NCI-H510A (cell line): ENCODE measurements at places on chromosomes 3 and 15.

GRCh38 chr3:28646435-28646834 is 297.8 kb upstream of the AZI2 start:
- no peak for DNase-seq

DNA sequence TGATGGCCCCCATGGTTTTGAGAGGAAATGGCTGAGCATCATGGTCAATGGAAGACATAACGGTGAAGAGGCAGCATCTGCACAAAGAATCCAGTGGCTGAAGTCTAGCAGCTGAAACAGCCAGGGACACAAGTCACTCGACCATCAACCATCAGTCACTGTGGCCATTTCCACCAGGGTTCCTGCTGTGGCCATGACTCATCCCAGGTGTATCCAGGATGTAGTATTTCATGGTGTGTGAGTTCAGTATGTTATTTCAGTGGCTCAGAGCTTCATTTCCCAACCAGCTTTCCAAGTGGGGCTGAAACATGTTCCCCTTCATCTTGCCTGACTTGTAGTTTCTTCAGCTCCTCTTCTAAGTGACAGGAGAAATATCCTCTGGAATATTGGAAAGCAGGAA is 47.8 kb upstream of the WNT5A start:
- no peak for DNase-seq

- no peak for DNase-seq
These were observed 73.4 kb downstream of the CCK start for GRCh38 chr3:42192334-42193200.

- DNase-seq: no peak
These were observed 77.9 kb downstream of the ADAMTS17 start for GRCh38 chr15:100263721-100264455.

DNA sequence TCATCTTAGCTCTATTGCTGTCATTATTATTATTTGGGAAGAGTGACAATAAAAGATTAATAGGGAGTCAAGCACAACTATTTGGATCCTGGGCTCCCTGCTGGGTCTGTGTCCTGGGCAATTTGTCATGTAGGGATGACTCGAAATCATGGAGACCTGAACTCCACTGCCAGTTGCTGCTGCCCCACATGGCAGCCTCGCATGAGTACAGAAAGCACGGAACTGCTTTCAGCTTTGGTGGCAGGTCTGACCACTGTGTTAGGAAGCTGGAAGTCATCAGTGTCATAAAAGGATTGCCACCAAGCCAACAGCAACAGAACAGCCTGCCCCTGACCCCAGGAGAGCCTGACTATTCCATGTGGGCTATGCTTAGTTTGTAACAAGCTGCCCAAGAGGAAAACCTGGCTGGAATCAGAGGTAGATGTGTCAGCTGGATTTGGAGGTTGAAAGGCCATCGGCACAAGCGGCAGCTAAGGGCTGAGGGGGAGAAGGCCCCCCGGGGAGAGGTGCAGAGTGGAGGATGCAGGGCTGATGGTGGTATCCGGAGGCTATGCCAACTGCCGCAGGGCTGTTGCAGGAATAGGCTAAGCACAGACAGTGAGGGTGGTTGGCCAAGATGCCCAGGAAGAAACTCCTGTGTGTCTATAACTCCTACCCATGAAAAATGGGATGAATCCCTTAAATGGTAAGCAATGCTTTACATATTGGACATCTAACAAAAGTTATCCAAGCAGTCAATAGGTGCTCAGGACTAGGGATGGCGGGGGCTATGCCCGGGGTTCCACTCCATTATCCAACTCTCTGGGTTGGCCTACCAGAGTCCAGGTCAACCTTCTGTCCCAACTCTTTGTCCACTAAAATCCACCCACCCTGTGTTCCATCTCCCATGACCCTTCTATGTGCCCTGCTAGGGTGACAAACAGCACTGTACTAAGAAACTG is 291.6 kb downstream of the ADAMTS17 start:
- DNase-seq: no peak

DNA sequence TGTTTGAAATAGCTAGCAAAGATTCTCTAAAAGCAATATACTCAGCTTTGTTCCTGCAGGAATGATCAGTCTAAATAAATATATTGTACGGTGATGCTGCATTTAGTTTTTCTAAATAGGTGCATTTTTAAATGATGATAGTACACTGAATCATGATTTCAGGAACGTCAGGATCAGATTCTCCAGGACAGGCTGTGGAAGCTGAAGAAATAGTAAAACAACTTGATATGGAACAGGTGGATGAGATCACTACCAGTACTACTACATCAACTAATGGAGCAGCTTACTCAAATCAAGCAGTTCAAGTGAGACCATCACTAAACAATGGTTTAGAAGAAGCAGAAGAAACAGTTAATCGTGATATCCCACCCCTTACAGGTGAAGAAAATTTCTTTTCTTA is 46.3 kb upstream of the EIF3J start:
- no peak for DNase-seq

DNA sequence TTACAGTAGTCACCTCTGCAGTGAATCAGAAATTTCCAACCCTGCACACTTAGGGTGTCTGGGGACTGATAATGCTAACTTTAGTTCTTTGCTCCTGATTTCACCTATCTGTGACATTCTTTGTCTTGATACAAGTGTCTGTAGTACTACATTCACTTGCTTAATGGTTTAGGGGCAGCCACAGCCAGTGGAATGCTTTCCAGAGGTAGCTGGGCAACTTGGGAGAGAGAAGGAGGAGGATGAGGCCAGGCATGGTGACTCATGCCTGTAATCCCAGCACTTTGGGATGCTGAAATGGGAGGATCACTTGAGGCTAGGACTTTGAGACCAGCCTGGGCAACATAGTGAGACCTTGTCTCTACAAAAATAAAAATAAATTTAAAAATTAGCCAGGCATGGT is 8.5 kb downstream of the BAHD1 start:
- DNase-seq: no peak

DNA sequence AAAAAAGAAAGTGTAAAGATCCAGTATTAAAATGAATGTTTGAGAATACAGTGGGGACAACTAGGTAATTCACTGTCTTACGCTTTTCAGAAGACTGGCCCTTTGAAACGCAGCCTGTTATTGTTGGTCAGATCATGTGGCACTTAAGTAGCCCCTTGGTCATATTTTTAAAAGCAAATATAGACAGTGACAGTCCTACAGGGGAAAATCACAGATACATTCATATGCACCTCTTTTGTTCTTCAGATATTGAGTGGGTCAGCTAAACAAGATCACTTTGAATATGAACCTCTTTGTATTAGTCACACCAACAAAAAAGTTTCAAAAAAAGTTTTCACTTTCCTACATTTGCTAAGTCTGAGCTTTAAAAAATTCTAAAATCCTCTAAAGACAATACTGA is 36.0 kb downstream of the TIGIT start:
- no peak for DNase-seq

GRCh38 chr15:73935547-73935946 is 9.3 kb downstream of the LOXL1 start:
- peak; percentile 30 for DNase-seq

DNA sequence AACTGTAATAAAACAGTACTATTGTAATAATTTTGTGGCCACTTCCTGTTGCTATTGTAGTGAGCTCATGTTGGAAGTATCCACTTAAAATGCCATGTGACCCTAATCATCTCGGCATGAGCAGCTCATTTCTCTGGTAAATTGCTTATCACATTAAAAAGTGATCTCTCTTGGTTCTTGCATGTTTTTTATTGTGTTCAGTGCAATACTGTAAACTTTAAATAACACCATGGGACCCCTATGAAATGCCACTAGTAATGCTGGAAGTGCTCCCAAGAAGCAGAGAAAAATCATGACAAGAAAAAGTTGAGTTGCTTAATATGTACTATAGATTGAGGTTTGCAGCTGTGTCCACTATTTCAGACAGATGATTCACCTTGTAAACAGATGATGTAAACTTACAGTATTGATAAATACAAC is 45.6 kb downstream of the NMD3 start:
- DNase-seq: no peak

DNA sequence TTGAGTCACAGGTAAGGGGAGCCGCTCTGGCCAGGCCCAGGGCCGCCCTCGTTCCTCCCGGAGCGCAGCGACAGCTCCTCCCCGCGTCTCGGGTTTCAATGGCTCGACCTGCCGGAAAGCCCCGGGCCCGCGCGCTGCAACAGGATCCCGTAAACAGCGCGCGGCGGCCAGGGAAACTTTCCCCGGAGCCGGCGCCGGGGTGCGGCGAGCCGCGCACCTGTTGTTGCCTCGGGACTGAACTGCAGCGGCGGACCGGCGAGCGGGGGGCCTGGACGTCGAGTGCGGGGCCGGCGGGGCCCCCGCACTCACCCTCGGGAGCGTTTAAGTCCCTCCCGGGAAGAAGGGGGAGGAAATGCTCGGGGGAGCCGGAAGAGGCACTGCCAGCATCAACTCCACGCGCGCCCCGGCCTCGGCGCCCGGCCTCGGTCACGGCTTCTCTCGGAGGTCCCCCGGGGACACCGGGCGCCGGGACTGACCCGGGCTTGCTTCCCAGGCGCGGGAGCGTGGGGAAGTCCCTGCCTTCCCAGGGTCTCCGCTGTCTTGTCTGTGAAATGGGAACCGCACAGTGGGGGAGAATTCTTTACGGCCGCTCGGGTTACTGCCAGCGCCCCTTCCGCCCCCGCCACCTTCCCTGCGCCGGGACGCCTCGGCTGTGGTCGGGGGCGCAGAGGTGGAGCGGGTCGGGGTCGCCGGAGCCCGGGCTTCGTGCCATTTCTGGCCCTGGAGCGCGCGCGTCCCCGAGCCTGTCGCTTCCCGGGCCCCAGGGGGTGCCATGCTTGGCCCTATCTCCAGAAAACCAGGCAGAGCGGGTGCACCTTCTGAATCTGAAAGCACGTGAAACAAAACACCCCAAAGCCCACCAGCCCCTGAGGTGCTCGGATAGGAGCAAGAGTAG is 7.5 kb upstream of the PGPEP1L start:
- peak; percentile 14 for DNase-seq

DNA sequence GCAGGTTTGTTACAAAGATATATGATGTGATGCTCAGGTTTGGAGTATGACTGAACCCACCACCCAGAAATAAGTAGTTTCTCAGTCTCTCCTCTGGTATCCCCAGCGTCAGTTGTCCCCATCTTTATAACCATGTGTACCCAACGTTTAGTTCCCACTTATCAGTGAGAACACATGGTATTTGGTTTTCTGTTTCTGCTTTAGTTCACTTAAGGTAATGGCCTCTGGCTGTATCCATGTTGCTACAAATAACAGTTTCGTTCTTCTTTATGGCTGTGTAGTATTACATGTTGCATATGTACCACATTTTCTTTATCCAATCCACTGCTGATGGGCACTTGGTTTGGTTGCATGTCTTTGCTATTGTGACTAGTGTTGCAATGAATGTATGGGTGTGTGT is 132.3 kb downstream of the LMLN start:
- no peak for DNase-seq

GRCh38 chr15:51971032-51971374 is 575 bp downstream of the LEO1 start:
- DNase-seq: no peak

- no peak for DNase-seq
These were observed 20.6 kb downstream of the COPS2 start for GRCh38 chr15:49134683-49135341.

DNA sequence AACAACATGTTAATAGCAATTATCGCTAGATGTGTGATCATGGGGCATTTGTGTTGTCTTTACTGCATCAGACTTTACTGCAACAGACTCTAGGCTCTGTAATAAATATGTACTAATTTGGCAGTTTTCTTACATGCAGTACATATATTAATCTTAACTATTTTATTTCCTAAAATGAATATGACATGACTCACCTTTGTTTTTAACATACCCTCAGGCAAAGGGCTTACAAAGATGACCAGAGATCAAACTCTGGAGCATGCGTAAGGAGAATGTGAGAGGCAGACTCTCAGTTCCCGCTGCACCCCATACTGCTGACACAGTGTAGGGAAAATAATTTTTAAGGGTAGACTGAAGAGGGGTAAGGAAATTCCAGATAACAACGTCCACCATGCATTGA is 7.2 kb upstream of the FAM174B start:
- DNase-seq: no peak

DNA sequence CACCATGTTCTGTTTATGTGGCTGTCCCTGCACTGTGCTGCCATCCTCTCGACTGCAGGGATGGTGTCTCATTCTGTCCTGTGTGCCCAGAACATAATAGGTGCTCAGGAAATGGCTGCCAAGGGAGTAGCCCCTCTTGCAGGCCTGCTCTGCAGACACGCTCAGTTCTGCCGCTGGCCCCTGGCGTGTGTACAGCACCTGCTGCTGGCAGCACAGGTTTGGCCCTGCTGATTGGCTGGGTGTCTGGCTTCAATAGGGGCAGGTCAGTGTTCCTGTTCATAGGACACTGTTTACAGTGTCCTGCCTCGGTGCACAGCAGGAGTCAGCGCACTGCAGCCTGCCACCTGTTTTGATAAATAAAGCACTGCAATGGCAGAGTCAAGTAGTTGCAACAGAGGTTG is 146.9 kb downstream of the DNAJB8 start:
- DNase-seq: peak; percentile 63
